ENCODE measurements at places on chromosomes 3 and 15. TPM values are rescaled to one million over a fixed set of nuclear protein-coding genes. Genes with fewer than 3 reads are reported as not detected.

DNA sequence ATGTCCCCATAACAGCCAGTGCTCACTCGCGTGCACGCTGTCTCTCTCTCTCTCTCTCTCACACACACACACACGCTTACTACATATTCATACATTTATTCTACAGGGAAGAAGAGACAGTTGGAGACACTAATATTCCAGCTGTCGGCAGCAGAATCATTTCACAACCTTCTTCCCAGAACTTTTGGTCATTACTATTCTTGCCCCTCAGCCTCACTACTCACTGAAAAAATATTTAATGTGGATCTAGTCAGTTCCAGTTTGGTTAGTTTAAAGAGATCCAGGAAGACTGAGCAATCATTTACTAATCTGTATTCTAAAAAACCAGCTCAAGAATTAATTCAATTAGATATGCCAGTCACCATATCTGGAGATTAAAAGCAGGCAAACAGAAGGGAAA is 394.9 kb downstream of the PTPRG start:
- no peak for DNase-seq

DNA sequence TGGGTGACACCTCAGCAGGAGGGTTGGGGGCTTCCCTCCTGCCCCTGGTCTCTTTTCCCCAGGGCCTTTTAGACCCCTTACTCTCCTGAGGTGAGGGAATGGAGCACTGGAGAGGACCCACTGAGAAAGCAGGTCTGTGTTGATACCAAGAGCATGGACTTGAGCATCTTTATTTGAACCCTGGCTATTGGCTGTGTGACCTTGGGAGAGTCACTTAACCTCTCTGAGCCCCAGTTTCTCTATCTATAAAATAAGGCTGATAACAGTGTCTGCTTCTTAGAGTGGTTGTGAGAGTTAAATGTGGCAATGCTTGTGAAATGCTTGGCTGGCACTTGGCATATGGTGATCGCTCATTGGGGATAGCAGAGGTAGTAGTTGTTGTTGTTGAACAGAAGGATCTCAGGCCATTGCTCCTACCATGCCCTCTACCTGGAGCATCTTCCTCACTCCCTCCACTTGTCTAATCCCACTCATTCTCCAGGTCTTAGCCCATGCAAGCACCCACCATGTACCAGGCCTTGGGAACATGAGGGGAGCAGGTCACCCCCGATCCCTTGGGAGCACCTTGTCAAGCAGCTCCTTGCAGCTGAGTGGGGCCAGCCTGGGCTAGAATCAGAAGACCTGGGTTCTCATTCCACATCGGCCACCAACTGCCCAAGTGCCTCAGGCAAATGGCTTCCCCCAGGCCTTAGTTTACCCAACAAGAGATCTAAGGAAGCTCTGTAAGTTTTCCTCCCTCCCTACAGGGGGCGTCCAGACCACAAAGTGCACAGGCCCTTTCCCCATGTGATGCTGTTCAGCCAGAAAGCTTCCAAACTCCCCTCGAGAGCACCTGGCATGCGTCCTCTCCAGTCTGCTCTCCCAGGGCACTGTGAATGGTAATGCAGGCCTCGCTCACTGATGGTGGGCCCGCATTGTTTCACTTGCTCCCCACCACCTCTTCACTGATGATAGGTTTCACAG is 96.7 kb downstream of the LSM3 start:
- no peak for DNase-seq

DNA sequence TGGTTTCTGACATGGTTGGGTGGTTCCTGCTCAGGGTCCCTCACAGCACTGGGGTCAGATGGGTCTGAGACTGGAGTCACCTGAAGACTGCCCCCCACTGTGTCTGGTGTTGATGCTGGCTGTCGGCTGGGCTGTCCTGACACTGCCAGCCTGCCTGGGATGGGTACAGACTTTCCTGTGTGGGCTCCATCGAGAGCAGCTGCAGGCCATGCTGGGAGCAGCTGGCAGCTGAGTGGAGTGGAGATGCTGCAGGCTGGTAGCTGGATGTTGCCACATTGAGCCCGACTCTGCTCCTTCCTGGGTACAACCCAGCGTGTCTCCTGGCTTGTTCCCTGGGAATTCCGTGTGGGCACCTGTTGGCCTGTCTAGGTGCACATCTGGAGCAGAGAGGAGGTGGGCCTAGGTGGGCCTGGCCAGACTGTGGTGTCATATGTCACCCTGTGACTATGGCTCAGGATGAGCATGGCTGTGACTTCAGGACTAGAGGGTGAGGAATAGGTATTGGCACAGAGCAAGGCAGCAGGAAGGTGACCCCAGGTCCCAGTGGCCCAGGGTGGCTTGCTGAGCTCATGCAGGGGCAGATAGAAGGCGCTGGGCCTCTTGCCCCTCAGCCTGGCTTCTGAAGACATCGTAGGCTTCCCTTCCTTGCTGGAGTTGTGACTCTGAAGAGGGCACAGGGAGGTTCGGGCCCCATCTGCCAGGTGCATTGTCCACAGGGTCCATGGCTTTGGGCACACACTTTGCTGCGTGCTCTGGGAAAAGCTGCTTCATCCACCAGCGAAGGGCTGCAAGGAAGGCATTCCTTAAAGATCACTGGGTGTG is 40.0 kb upstream of the PRR23E start:
- DNase-seq: no peak

GRCh38 chr15:23570486-23570885 is 5.0 kb downstream of the MKRN3 start:
- DNase-seq: no peak

- no peak for DNase-seq
Measured at GRCh38 chr3:67048715-67049074, 50.6 kb downstream of the KBTBD8 start.

- no peak for DNase-seq
Measured at GRCh38 chr15:68765602-68766368, 54.9 kb downstream of the ANP32A start.

- DNase-seq: no peak
Measured at GRCh38 chr3:126023390-126023789, 54.4 kb downstream of the ROPN1B start.

GRCh38 chr3:112873632-112874031 is 27.0 kb upstream of the CD200R1L start:
- no peak for DNase-seq

DNA sequence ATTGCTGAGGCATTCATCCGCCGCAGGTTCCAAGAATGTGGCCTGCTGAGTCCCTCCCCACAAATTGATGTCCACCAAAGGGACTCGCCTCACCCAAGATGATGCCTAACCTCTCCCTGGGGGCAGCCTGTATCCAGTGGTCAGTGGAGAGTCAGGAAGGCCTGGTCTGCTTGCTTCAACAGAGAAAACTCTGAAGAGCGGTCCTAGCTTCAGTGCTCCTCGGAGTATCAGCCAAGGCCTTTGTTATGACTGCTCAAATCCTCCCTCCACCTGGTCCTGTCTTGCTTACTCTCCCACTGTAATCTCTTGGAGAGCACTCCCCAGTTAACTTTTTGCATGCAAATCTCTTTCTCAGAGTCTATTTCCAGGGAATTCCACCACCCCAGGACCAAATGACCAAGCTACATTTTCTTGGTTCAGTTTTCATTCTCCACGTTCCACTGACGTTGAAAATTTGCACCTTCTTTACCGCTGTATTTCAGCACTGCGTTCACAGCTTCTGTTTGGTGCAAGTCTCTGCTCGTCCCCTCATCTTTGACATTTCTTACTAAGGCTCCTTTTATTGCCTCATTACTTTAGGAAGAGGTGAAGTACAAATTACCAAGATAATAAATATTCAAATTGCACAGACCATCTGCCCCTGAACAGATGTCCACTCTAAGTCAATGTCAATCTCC is 22.3 kb downstream of the CMTM7 start:
- no peak for DNase-seq

- DNase-seq: no peak
Measured at GRCh38 chr15:62648954-62649353, 393.6 kb upstream of the TPM1 start.

GRCh38 chr3:15280853-15281532 is 51.4 kb downstream of the SH3BP5 start:
- DNase-seq: peak; percentile 25

DNA sequence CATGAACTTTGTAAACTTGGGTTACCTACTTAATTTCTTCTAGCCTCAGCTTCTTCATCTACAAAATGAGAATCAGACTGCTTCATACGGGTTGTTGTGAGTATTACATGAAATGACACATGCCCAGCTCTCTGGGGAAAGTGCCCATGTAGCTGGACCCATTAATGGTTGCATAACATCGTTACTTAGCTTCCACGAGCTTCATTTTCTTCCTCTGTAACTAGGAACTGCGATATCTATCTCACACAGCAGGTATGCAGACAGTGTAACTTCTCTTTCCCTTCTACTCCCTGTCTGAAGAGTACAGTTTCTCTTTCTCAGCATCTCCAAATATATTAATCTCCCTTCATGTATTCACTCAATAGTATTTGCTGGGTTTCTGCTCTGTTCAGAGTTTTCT is 37.9 kb upstream of the DLG1 start:
- no peak for DNase-seq

- DNase-seq: no peak
Measured at GRCh38 chr3:42266085-42266484, at the start of gene CCK. Gene CCK (minus strand): TSS chr3:42266185. CDS start chr3:42263630, 2,555 bp downstream.

DNA sequence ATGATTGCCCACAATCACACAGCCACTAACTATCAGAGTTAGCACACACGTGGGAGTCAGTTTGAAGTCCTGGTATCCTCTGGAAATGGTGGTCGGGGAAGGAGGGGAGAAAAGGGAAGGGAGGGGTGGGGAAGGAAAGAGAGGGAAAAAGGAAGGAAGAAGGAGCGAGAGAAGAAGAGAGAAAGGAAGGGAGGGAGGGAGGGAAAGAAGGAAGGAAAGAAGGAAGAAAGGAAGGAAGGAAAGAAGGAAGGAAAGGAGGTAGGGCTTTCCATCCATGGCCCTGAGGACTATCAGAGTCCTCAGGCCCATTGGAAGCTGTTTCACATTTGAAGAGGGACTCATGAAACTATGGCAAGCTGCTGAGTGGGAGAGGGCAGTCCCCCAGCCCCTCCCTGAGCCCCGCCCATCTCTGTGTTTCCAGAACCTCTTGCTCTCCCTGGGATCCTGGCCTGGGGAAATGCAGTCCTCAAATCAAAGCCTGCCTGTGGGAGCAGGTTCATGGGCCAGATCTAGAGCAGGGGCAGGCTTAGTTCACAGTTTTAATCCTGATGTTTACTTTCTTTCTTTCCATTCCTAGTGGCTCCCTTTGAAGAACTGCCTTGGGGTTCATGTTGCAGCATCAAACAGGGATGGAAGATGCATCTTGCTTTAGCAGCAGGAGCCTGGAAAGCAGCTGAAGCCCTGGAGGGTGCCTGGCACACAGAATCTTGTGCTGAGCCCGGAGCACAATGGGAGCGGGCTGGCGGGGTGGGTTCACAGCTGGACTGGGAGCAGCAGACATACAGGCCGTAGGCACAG is 66.1 kb upstream of the GLCE start:
- DNase-seq: no peak

- DNase-seq: no peak
Measured at GRCh38 chr15:55247766-55248427, 41.7 kb downstream of the RAB27A start.

DNA sequence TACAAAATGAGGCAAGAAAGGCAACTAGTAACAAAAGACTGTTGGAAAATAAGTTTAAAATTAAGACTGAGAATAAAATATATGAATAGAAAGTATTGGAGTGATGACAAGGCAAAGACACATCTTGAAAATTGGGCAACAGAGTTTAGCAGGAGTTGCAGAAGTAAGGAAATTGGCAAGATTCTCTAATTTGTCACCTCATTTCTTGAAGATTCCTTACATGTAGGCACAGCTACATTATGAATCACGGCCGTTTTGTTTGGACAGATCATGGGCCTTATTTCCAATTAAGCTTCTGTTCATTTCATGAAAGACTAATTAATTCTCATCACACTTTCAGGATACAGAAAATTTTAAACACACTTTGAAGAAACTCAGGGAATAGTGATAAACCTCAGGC is 170.1 kb downstream of the ROBO1 start:
- DNase-seq: no peak

GRCh38 chr15:52054381-52054780 is 35.4 kb downstream of the MAPK6 start:
- no peak for DNase-seq

- DNase-seq: no peak
Measured at GRCh38 chr15:44636976-44637375, 26.5 kb downstream of the SPG11 start.

- peak; percentile 90 for DNase-seq
Measured at GRCh38 chr3:146117406-146118285, 43.3 kb downstream of the PLOD2 start.

DNA sequence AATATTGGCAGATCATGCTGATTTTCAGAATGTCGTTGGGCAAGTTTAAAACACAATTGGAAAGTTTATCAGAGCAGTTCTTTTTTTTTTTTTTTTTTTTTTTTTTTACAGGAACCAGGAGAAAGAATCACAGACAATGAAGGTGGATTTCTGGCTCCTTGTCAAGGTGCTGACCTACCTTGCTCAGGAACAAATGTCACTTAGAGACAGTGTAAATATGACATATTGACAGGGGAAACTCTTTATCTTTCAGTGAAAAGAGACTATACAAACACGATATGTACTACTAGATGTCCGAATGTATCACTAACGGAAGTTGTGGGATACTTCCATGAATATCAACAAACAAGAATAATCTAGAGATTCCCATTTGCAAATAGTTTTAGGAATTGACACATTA is 237.3 kb downstream of the FMN1 start:
- no peak for DNase-seq

LRRC31 gene
- 0.98 TPM for total RNA-seq

CPA3 gene
- not detected for total RNA-seq

AHSG gene
- not detected for total RNA-seq

LYZL4 gene
- total RNA-seq: not detected

CIB2 gene
- total RNA-seq: 2.6 TPM

PLS1 gene
- 36.6 TPM for total RNA-seq

C3orf20 gene
- total RNA-seq: not detected

SLC2A2 gene
- total RNA-seq: not detected

PIGZ gene
- total RNA-seq: 12.7 TPM

FBXW12 gene
- not detected for total RNA-seq

TOPAZ1 gene
- total RNA-seq: not detected

FSIP1 gene
- not detected for total RNA-seq

A4GNT gene
- total RNA-seq: not detected

BDH1 gene
- total RNA-seq: not detected
